ENCODE measurements at places on chromosomes 7 and 10. TPM values are rescaled to one million over a fixed set of nuclear protein-coding genes. Genes with fewer than 3 reads are reported as not detected.

- DNase-seq, result no peak
Measured at GRCh38 chr10:51137756-51138529, 63.7 kb downstream of the PRKG1 start.

- no peak for DNase-seq
Measured at GRCh38 chr7:133678137-133678814, 425.4 kb downstream of the EXOC4 start.

DNA sequence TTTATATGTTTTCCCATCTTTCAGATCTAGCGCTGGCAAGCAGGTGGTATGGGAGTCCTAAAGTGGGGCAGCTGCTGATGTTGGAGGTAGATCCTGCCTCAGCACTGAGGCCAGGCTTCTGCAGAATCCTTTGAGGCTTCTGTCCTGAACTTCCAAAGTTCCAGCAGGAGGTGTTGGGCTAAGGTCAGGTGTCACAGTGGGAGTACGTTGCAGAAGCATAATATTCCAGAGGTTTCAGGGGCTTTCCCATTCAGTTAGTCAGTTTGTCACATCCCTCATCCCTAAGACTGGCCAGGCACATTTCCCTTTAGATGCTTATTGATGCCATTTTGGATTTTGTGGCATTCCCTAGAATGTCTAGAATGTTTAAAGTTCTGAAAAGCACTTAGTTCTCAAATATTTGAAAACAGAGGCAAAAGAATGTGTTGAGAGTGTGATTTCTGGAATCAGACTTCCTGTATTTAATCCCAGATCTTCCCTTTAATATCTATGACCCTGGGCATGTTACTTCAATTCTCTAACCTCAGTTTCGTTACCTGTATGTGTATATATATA lies 319.1 kb upstream of the PHYHIPL start:
- DNase-seq, result no peak

- no peak for DNase-seq
Measured at GRCh38 chr7:74575083-74575784, 82.3 kb upstream of the GTF2I start.

Gene ZNF107
- total RNA-seq, result 1.7 TPM

Gene JAKMIP3
- 0.17 TPM for total RNA-seq

GRCh38 chr7:137169282-137169698 lies 174.2 kb downstream of the PTN start:
- DNase-seq, result peak; percentile 38

Gene ZMIZ1
- total RNA-seq, result 19.1 TPM

DNA sequence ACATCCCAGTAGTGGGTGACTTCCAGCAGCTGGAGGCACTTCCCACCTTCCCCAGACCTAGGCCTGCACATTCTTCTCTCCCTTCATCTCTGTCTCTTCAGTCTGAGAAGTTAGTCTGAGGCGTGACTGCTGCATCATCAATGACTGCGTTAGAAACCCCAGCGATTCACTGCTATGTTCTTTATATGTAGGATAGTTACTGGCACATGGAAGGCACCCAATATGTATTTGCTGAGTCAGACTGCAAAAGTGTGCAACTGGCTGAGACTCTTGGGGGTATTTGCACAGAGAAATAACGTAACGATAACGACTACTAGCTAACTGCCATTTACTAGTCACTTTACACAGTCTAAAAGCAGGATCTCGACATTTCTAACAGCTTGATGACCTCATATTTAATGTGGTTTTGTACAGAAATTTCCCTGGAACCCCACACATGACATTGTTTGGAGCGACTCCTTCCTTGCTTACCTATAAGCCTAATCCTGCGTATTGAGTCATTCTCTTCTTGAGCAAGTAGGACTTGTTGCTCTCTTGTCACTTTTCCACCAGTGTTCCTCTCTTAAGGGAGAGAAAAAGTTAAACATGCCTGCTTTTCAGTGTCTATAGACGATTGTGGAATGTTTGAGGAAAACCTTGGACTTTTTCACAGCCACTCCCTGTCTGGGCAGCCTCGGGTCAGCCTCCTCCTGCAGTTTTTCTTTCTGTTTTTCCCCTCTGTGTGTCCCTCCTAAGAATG lies 45.5 kb downstream of the THNSL1 start:
- no peak for DNase-seq

Gene GRB10
- 19.6 TPM for total RNA-seq

GRCh38 chr7:101155303-101155702 lies 1.0 kb downstream of the AP1S1 start:
- DNase-seq, result no peak

Gene ZNF804B
- total RNA-seq, result not detected

DNA sequence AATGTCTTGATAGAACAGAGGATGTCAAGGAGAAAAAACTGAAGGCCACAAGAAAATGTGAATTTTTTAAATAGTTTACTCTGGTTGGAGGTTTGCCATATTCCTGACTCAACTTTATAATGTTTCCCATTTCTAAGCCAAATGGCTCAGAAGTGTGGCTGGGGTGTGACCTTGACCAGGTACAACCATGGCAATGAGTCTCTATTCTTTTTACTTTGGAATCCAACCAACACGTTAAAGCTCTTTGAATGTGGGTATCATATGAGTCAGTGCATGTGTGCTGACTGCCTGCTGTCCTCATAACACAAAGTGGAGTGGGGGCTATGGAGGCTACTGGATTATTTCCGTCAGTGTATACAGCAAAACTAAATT lies 33.5 kb upstream of the DLD start:
- no peak for DNase-seq

Data from liver (tissue), 10 donors.